RKO (cell line): ENCODE measurements at places on chromosomes 13 and 19.
A peak's percentile ranks its signal among the peaks of the same experiment; 100 is the strongest.

GRCh38 chr19:12155324-12155860 lies 1.1 kb downstream of the ZNF625 start:
- no peak for DNase-seq

GRCh38 chr19:41745756-41746155 lies 9.6 kb upstream of the CEACAM6 start:
- DNase-seq = no peak

GRCh38 chr13:36432106-36432544 lies at the start of gene CCNA1:
Gene CCNA1, plus strand, starts transcription at chr13:36432495. Its CDS starts 562 bp downstream, at chr13:36433057.
- DNase-seq = no peak

GRCh38 chr19:1970003-1970805 lies 29.2 kb downstream of the CSNK1G2 start:
- DNase-seq = no peak

DNA sequence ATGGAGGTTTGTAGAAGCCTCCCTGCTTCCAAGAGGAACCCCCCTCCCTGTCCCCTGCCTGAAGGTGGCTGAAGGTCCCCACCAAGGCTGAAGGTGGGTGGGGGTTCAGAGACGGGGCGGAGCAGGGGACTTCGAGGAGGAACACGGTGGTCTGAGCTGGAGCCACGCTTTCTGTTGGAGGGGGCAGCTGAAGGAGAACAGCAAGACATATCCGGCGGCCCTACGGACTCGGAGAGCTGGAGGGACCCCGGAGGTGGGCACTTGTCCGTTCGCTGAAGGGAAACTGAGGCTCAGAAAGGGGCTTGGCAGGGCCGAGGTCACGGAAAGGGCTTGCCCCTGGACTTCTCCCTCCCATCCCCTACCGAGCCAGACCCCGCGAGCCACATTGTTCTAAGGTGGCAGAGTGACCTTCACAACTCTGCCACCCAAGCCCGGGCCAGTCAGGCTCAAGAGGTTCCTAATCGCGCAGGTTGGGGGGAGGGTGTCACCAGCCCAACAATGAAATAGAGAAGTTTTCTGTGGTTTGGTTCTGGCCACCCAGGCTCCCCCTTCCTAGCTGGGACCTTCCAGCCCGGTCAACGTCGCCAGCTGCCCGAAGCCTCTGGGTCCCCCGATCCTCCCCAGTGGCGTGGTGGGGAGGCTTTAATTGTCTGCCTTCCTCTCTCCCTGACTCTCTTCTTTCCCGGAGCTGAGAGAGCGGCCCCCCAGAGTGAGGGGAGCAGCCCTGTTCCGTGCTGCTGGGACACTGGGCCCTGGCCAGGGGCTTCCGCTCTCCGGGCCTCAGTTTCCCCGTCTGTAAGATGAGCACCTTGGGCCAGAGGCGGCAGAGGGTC lies 15.5 kb upstream of the KCNN1 start:
- DNase-seq = no peak

GRCh38 chr19:769616-770015 lies 18.7 kb downstream of the MISP start:
- no peak for DNase-seq

GRCh38 chr13:111539252-111539651 lies 218.8 kb downstream of the TEX29 start:
- DNase-seq = no peak

GRCh38 chr13:94657167-94657566 lies 55.2 kb downstream of the SOX21 start:
- no peak for DNase-seq

DNA sequence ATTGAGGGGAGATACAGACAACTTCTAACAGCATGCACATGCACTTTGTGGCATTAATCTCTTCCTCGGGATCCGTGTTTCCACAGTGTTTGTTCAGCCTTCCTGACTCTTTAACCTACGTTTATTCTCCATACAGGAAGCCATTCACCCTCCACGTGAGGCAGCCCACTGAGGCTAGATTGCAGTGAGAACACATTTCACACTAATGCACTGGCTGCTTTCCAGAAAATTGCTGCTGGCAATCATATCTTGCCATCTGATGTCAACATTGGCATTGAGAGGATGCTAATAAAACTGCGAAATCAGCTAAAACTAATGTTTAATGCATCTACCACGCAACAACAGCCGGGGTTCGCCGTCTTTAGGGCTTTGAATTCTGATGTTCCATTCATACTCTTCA lies 30.0 kb downstream of the DCLK1 start:
- DNase-seq = no peak

- DNase-seq = no peak
Observed at GRCh38 chr19:32224371-32225244, 120.8 kb upstream of the ZNF507 start.

DNA sequence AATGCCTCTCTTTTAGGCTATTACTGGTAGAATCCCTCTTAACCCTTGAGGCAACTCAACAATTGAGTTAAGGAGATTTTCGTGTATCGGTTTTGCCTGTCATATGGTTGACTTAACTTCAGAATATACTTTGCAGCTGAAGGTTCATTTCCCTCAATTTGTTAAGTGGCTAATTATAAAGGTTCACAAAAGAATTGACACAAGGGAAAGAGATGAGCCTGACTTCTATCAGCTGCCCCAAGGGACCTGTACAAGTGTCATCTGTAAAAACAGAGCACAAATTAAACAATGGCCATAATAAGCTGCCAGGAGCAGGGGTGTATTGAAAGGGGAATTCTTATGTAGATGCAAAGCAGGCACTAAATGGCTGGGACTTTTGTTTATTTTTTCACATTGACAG lies 334.8 kb upstream of the OBI1 start:
- no peak for DNase-seq

GRCh38 chr13:40063278-40063698 lies 407.8 kb downstream of the COG6 start:
- DNase-seq = no peak

DNA sequence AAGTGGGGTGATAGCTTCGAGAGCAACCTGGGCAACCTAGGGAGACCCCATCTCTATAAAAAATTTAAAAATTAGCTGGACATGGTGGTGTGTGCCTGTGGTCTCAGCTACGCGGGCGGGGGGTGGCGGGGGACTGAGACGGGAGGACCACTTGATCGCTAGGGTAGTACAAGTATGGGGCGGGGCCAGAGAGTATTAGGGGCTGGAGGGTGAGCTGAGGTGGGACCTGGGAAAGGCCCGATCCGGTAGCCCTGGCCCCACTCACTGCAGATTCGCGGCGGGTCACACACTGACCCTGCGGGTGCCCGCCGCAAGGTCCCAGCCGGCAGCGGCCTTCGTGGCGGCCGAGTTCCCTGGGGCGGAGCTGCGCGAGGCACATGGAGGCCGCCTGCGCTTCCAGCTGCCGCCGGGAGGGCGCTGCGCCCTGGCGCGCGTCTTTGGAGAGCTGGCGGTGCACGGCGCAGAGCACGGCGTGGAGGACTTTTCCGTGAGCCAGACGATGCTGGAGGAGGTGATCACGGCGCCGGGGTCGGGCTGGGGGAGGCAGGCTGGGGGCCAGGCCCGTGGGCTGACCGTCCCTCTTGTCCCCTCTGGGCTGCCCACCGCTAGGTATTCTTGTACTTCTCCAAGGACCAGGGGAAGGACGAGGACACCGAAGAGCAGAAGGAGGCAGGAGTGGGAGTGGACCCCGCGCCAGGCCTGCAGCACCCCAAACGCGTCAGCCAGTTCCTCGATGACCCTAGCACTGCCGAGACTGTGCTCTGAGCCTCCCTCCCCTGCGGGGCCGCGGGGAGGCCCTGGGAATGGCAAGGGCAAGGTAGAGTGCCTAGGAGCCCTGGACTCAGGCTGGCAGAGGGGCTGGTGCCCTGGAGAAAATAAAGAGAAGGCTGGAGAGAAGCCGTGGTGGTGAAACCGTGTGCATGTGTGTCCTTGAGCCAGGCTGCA lies 2.0 kb upstream of the ARHGAP45 start:
- DNase-seq = peak; percentile 86

DNA sequence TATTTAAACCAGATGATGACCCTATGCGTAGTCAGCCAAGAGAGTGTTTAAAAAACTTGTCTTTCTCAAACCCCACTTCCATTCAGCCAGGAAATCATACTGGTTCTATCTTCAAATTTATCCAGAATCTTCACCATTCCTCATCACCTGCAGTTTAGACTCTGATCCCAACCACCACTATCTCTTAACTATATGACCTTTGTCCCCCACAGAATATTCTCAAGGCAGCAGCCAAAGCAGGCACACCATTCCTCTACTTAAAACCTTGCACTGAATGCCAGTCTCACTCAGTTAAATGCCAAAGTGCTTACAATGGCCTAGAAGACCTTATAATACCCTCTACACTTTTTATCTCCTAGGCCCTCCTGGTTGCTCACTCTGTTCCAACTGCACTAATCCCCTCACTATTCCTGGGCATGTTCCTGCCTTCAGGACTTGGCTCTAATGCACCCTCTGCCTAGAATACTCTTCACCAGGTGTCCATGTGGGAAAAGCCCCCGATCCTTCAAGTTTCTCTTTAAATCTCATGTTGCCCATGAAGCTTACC lies 10.1 kb downstream of the SUCLA2 start:
- no peak for DNase-seq

DNA sequence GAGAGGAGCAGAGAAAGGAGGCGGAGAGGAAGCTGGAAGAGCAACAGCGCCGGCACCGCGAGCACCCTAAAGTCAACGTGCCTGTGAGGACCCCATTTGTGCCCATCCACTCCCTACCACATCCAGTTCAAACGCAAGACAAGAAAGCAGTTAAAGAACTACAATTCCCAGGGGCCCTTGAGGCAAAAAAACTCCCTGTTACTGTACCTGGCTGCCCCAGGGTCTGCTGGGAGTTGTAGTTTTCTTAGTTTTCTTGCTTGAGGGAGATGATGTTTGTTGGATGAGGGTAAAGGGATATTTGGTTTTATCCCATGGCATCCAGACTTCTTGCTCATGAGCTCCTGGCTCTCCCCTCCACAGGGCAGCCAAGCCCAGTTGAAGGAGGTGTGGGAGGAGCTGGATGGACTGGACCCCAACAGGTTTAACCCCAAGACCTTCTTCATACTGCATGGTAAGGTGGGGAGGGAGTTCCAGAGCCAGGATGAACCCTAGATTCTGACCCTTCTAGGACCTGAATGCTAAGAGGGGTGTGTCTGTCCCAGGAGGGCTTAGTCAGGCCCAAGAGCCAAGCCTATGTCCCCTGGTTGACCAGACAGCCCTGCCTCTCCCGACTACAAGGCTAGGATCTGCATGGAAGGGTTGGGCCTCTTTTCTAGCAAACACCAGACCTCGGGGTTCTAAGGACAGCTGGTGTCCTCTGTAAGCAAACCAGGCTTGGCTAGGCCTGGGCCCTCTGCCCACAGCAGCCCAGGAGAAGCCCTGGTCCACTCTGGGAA lies 13.2 kb downstream of the NUCB1 start:
- DNase-seq = peak; percentile 53

DNA sequence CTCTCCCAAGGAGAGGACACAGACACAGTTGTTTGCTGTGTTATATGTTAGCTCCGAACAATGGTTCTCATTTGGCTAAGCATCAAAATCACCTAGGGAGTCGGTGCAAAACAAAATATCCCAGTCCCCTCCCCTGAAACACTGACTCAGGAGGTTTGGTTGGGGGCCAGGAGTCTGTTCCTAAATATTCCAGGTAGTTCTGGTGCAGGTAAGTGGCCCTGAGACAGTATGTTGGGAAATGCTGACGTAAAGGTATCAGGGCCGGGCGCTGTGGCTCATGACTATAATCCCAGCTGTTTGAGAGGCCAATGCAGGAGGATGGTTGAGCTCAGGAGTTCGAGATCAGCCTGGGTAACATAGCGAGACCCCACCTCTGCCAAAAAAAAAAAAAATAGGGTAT lies 2.3 kb upstream of the MAP2K7 start:
- DNase-seq = no peak

GRCh38 chr13:93925990-93926389 lies 553.5 kb downstream of the DCT start:
- no peak for DNase-seq

DNA sequence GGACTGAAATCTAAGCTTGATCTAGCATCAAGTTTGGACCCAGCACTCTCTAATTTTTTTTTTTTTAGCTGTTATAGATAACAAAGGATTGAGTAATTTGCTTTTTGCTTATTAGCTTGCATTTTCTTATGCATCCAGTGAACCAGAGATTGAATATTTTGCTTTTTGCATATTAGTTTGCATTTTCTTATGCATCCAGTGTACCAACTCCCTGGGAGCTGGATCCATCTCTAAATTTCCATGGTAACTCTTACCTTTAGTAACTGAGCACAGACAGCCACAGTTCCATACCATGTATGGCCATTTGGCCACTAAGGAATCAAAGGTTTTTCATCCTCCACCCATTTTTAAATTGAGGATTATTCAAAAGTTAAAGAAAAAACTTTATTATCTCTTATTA lies 8.7 kb upstream of the ZNF548 start:
- DNase-seq = no peak

DNA sequence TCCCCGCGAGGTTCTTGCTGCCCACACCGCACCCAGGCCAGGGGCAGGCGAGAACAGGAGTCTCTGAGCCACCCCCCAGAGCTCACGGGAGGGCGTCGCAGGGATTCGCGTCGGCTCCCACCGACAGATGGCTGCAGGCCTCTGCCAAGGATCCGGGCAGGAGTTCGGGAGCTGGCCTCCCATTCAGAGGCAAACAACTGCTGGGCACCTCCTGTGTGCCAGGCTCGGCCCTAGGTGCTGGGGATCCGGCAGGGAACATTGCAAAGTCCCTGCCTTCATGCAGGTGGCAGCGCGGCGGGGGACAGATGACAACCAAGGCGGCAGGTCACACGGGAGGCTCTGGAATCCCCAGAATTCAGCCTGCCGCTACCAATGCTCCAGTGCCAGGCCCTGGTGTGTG lies 25.3 kb downstream of the LRRC4B start:
- DNase-seq = no peak

- DNase-seq = no peak
Observed at GRCh38 chr13:80881495-80881894, 540.6 kb upstream of the SPRY2 start.

- DNase-seq = no peak
Observed at GRCh38 chr13:44844786-44845185, 144.5 kb downstream of the NUFIP1 start.

- no peak for DNase-seq
Observed at GRCh38 chr19:5697022-5697889, 7.2 kb downstream of the RPL36 start.

DNA sequence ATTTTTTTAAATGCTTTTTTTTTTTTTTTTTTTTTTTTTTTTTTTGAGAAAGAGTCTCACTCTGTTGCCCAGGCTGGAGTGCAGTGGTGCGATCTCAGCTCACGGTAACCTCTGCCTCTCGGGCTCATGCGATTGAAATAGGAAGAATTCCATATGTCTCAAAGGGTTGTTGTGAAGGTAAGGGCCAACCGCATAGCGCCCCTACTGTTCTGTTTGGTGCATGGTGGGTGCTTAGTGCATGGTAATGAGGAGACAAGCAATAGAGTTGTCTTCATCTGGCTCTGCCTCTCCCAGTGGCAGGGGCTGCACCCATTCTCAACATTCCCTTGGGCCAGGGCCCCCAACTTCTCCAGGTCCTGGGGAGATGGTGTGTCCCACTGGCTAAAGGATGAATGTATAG lies 68.7 kb downstream of the RASL11A start:
- DNase-seq = peak; percentile 64

GRCh38 chr19:48480558-48481500 lies 11.7 kb downstream of the CYTH2 start:
- DNase-seq = no peak
